ENCODE measurements at places on chromosomes 4 and X.

- DNase-seq = no peak
These were observed 64.0 kb downstream of the SOX3 start for GRCh38 chrX:140440876-140441275.

- no peak for DNase-seq
These were observed 9.0 kb downstream of the DCUN1D4 start for GRCh38 chr4:51851937-51852290.

DNA sequence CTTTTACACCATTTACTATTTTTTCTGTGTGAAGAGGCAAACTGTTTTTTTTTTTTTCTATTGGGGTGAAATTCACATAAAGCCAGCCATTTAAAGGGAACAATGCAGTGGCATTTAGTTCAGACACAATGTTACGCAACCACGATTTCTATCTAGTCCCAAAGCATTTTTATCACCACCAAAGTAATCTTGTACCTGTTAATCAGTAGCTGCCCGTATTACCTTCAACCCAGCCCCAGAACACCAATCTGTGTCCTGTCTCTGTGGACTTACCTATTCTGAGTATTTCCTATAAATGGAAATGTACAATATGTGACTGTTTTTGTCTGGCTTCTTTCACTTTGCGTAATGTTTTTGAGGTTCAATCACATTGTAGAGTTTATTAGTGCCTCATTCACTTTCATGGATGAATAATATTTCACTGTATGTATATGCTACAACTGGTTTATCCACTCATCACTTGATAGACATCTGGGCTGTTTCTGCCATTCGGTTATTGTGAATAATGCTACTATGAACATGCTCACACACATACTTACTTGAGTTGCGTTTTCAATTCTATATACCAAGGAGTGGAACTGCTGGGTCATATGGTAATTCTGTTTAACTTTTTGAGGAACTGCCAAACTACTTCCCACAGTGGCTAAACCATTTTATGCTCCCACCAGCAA is 116.2 kb downstream of the CDS1 start:
- DNase-seq = no peak

DNA sequence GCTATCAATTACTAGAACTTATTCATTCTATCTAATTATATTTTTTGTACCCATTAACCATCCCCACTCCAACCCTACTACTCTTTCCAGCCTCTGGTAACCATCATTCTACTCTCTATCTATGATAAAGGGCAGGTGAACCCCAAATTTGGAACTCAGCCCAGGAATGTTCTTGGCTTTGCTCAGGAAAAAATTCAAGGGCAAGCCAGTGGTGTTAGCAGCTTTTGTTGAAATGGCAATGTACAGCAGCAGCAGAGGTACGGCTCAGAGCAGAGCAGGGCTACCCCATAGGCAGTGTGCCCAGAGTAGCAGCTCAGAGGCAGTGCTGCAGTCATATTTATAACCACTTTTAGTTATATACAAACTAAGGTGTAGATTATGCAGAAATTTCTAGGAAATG is 138.2 kb downstream of the RNF150 start:
- DNase-seq = no peak

- DNase-seq = no peak
These were observed 11.1 kb downstream of the RASL11B start for GRCh38 chr4:52873191-52873590.

- no peak for DNase-seq
These were observed 7.2 kb downstream of the IBSP start for GRCh38 chr4:87806520-87806919.

- no peak for DNase-seq
These were observed 86.2 kb downstream of the MAD2L1 start for GRCh38 chr4:119980456-119980855.

- no peak for DNase-seq
These were observed 26.2 kb downstream of the ATXN3L start for GRCh38 chrX:13293700-13294099.

- no peak for DNase-seq
These were observed 35.2 kb downstream of the SMIM20 start for GRCh38 chr4:25949173-25949748.

DNA sequence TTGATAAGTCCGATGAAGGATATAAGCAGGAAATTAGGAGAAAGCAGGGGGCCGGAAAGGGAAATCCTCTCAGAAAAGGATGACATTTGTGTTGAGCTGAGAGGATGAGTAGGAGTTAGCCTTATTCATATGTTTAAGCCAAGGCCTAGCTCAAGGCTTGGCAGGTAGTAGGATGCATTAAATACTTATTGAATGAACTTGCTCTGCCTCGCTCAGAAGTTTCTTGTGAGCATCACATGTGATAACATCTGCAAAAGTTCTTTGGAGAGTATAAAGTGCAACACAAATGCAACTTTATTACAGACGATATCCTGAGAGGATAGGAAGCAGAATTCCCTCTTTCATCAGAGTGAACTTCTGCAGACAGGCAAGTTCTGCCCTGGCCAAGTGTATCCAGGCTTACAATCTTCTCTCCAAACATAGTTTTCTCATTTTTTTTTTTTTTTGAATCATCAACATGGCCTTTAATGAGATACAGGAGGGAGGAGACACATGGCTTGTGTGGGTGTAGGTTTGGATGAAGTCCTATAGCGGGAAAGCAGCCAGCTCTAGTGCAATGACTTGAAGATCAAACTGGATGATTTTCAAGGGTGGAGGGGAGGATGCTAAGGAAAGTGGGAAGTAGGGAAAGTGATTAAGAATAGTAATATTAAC is 48.1 kb downstream of the LUZP4 start:
- DNase-seq = no peak

DNA sequence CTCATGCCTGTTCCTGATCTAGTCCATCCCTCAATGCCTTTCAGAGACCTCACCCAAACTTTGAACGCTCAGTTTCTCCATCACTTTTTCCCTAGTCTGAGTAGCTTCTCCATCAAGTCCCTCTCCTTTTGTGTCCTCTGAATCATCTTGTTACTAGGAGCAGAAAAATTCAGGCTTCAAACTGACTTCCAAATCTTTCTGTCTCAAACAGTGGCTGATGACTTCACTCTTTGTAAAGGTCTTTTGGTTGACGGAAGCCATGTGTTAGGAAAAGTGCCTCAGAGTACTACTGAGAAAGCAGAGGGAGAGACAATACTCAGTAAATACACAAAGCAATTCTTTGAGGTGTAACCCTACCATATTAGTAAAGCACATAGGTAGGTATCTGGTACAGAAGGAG is 65.7 kb upstream of the CAMK2D start:
- DNase-seq = no peak

GRCh38 chr4:15006416-15007024 is 4.2 kb downstream of the CPEB2 start:
- no peak for DNase-seq

GRCh38 chr4:73053076-73053475 is 16.4 kb downstream of the COX18 start:
- DNase-seq = no peak

- no peak for DNase-seq
These were observed 20.9 kb upstream of the RAB40A start for GRCh38 chrX:103540145-103540544.

DNA sequence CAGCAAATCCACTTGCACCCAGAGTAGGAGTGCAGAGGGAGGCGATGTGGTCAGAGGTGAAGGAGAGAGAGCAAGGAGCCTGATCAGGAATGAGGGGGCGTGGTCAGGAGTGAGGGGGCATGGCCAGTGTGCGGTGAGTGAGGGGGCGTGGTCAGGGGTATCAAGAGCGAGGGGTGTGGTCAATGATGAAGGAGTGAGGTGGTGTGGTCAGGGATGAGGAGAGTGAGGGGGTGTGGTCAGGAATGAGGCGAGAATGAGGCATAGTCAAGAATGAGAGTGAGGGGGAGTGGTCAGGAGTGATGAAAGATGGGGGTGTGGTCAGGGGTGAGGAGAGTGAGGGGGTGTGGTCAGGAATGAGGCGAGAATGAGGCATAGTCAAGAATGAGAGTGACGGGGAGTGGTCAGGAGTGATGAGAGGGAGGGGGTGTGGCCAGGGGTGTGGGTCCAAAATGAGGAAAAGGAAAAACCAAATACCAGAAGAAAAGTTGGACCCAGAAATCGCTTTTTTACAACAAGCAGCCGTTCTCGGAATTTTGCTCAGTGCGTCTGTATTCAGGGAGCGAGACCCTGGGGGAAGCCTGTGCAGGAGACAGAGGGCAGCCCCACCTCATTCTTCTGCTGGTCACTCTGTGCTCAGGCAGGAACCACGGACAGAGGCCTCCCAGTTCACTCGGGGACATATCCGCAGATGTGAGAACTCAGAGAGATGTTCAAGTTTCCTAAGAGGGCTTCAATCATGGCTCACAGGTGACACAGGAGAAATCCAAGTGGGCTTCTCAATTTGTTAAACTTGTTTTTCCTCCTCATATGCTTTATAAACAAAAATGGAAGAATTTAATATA is 47.5 kb downstream of the MAGEA1 start:
- no peak for DNase-seq

DNA sequence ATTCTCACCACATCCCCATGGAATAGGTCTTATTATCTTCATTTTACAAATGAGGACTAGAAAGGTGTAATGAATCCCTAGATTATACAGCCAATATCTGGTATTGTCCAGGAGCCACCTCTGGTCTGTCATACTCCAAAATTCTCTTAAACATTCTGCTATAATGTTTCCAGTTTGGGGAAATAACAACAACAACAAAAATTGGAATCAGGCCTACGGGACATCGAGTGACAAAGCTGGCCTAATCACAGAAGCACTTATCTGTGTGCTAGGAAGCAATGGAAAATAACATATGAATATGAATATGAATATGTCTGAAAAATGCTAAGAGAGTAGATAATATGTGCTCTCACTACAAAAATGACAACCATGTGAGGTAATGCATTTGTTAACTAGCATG is 264.1 kb downstream of the GASK1B start:
- DNase-seq = no peak

DNA sequence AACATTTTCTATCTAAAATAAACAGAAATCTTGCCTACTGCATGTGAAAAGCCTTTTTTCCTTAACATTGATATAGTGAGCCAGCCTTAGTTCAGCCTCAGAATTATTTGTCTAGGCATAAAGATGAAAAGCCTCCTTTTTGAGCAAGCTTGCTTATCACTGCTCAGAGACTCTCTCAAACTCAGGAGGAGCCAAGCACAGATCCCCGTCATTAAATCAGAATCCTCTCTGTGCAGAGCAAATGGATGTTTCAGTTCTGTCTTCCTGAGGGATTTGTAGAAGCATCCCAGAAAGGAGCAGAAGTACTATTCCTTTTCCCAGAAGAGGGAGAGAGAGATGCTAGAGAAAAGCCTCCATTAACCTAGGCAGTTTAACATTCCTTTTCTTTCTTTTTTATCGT is 186.9 kb upstream of the LNX1 start:
- no peak for DNase-seq

GRCh38 chr4:107863416-107863815 is 38.7 kb downstream of the SGMS2 start:
- DNase-seq = no peak

- no peak for DNase-seq
These were observed 37.9 kb upstream of the CBR4 start for GRCh38 chr4:169047956-169048355.

GRCh38 chrX:75229774-75230173 is 44.1 kb upstream of the UPRT start:
- no peak for DNase-seq

- DNase-seq = no peak
These were observed 3.2 kb upstream of the UXT start for GRCh38 chrX:47662144-47662657.

DNA sequence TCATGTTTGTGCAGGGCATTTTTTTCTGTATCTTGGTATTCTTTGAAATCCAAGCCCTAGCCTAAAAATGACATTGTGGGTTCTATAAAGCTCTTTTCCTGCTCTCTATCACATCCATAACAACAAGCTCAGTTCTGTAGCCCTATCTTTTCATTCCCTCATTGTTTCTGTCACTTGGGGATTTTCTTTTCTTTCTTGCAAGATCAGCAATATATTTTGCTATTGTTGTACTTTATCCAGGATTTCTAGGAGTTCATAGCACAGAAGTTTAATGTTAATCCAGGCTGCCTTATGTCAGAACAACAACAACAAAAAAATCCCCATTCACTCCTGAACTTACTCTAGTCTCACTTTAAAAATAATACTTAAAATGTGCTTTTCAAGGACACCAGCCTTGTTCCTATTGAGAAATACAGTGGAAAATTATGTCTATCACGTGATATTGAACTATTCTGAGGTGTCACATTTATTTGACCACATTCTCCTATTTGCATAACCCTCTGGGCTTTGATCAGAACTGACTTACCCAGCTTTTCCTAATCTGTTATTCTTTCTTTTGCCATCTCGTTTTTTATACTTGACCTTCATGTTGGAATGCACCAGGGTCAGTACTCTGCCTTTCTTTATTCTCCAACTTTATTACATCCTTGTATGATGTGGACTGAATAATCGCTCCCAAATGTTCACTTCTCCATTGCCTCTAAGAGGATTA is 112.8 kb downstream of the MAGEB5 start:
- no peak for DNase-seq

- DNase-seq = no peak
These were observed 17.9 kb downstream of the STK26 start for GRCh38 chrX:132041015-132041414.

DNA sequence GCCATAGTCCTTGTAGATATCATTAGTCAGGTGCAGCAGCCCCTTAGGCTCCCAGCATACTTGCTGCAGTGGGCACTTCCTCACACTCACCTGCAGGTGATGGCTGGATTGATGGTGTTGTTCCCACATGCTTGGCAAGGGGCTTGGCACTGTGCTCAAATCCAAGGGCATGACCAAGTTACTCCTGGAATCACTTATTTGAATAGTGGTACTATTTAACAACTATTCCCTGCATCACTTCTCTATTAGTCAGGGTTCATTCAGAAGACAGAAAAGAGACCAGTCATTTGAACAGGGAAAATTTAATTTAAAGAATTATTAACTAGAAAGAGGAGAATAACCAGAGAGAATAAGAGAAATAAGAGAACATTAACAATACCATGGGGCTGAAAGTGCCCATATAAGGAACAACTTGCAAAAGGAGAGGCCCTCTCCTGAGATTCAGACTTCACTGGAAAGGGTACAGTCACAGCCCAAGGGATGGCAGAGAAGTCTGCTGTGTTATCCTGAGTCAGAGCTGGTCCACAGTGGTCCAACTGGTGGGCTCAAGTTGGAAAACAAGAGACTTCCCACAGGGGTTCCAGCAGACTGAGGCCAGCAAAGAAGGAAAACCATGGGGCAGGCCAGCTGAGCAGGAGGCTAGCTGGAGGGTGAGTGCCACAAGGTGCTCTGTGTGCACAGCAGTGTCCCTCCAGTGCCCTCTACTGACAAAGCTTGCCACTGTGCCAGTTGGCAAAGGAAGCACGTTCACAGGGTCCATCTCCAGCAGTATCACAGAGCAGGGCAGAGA is 9.8 kb downstream of the SPP1 start:
- no peak for DNase-seq

GRCh38 chrX:44675362-44676024 is 132.8 kb upstream of the FUNDC1 start:
- DNase-seq = no peak

DNA sequence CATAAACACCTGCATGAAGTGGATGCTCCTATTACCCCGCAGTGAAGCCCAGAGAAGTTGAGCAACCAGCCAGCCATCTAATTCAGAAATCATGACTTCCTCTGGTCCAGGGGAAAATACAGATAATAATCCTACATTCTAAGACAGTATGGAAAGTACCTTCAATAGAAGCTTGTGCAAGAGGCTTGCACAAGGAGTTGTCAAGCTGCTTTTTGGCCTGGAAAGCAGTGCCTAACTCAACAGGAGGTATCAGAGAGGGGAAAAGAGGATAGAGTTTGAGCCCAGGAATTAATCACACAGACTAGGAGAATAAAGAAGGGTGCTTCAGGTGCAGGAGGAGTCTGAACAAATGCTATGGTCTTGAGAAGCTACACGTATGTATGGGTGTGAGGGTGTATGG is 26.7 kb downstream of the TMEM192 start:
- no peak for DNase-seq
